ENCODE measurements at places on chromosomes 6 and 20.

DNA sequence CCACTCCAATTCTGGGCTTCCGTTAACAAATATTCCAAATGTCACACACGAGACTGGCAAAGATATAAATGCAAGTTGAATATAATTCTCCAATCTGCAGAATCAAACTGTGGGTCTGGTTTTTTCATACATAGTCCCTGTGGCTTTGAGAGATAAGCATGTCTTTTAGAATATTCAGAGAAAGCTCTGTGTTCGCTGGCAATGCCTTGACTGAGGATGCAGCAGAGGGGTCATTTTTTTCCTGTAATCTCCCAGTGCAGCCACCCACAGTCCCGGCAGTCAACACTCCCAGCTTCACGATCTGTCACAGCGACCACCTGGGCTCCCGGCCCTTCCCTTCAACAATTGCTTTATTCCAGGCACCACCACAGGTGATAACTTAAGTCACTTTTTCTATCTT lies 30.5 kb downstream of the MUC22 start:
- no peak for DNase-seq

GRCh38 chr6:154933181-154933827 lies 61.8 kb upstream of the TIAM2 start:
- DNase-seq, result no peak

DNA sequence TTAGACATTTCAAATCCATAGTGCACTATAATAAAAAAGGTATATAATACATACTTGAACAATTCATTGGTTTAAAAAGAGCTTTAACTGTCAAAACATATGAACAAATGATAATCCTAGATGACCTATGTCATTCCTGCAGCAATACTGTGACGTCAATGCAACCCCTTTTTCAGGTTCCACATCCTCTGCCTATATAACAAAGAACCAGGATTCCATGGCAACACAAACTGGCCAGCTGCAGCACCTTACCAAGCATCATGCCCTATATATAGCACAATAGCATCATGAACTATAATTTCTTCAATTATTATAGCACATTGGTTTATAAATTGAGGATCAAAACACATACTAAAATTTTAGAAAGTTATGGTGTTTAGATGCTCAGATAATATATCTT lies 578 bp upstream of the PTCHD4 start:
- DNase-seq, result no peak

GRCh38 chr6:7684843-7685242 lies 41.1 kb upstream of the BMP6 start:
- no peak for DNase-seq

DNA sequence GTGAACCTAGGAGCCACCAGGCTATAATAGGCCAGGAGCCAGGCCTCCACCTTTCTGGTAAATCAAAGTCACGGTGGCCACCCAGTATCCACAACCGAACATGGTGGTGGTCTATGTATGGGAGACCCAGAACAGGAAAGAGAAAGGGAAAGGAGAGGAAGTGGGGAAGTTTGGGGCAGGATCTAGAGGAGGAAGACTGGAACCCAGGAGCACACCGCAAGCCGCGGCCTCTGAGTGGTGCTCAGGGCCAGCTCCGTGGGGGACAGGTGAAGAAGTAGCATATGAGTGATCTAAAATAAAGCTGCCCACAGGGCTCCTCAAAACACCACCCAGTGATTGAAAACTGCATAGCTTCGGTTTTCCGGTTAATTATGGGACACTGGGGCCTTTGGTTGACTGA lies 214.8 kb downstream of the ZDHHC14 start:
- no peak for DNase-seq

DNA sequence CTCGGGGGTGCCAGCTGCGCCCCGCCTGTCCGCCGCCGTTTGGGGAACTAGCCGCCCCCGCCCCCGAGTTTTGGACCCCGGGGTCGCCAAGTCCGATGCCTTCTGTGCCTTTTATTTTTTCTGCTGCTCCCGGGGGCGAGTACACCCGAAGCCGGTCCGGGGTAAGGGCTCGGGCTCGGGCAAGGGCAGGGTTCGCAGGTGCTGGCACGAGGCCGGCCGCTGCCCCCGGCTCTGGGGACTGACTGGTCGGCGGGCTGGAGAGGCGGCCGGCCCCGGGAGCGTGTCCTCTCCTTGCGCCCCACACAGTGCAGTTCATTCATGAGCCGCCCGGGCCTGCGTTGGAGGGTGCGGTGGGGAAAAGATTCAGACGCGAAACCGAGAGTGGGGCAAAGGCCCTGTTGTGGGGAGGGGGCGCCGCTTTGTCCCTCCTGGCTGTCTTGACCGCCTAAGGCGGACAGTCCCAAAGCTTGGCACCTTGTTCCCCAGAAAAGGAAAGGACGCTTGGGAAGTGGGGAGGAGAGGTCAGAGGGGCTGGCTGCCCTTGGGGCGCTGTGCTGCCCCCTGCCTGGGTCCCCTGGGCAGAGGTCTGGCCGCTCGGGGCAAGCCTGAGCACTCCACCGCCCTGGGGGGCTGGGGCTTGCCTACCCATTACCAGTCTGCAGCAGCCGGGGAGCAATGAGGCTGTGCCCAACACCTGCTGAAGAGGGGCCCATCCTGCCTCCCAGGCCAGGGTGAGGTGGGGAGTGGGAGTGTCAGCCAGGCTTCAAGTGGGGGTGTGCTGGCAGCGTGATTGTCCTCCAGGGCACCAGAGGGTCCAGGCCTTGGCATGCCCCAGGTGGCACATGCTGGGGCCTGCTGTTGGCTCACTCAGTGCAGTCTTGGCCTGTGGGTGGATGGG lies 915 bp downstream of the TMEM63B start:
- DNase-seq, result no peak

GRCh38 chr6:165325609-165326008 lies 16.2 kb upstream of the C6orf118 start:
- no peak for DNase-seq

DNA sequence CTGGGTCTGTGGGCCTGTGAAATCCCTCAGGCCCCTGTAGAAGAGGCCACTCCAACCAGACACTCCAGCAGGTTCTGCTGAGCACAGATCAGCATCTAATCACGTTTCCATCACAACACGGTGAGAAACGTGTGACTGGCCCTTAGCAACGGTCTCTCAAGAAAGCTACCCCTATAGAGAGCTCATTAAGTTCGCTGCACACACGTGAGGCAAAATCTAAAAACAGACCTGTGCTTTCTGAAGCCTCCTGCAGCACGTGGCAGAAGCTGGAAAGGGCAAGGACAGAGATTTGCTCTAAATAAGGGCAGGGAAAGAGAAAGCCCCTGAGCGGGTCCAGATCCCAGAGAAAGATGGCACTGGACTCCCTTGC lies 56.5 kb downstream of the GPR6 start:
- DNase-seq, result no peak

DNA sequence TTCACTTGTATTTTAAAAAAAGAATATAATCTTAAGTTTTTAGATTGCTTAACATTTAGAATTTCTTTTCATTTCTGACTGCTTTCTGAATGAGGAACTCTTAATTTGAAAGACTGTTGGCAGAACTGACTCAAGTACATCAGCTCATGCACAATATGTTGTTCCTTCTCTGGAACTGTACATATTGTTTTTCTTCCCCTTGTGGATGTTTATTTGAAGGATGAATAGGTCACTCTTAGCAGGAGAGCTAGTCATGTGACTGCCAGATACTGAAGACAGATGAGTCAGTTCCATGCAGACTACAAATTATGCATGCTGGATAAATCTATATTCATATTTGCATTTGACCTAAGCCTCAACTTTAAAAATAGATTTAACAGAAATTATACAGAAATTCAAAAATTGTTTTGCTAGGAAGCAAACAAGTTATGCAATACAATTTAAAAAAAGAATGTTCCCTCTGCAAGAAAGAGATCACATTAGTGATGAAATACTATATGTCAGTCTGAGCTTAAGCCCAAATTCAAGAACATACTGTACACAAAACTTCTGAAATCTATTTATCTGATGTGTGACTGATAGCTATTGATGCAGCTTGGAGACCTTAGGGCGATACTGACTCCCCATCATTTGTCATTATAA lies 1274.9 kb upstream of the GJE1 start:
- no peak for DNase-seq

DNA sequence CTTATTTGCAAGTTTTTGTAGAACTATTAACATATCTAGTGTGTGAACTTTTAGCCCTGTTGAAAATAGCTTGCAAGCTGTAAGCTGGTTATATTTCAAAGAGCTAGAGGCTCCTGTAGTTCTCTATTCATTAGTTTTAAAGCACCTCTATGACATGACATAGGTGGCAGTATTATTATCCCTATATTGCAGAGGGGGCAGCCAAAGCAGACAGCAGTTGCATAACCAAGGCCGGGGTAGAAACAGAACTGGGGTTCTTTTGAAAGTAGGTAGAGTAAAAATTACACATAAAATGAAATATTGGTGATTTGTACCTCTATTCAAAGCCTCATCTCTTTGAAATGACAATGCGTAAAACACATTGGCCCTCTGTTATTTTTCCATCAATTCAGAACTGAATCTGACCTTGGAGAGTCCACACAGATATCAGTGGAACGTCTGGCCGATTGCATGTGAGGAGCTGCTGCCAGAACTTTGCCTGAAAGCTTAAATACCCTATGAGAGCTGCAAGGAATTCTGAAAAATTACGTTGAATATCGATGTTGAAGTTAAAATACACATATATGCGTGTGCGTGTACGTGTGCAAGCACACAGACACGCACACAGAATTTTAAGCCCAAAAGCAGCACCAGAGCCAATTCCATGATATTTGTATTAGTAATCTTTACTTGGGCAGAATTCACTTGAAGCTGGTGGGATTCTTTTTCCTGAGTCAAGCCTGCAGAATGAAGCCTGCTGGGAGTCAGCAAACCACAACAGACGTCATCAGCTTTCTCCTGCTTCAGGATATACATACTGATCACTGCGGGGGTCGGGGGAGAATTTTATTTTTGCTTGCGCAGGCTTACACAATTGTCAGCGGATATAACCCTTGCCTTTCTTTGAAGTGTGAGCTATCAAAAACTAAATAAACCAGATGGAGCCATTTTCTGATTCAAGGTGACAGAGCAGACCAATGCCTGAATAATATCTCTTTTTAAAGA lies 163.2 kb downstream of the PDE7B start:
- no peak for DNase-seq

DNA sequence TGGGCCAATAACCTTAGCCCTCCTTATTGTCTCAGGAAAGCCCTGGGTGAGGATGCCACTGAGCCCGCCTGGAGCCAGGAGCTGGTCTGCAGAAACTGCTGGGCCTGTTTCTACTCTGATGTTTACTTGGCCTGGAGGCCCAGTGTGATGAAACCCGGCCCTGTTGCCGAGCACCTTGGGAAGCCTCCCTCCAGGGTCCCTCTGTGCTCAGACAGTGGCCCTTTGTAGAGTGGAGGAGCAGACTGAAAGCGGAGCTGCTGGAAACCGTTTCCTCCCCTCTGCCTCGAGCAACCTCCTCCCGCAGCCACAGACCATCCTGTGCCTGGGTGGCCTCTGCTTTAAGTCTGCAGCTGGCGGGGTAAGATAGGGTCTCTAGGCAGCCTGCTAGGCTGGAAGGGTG lies 84.1 kb upstream of the EPB41L1 start:
- DNase-seq, result no peak

DNA sequence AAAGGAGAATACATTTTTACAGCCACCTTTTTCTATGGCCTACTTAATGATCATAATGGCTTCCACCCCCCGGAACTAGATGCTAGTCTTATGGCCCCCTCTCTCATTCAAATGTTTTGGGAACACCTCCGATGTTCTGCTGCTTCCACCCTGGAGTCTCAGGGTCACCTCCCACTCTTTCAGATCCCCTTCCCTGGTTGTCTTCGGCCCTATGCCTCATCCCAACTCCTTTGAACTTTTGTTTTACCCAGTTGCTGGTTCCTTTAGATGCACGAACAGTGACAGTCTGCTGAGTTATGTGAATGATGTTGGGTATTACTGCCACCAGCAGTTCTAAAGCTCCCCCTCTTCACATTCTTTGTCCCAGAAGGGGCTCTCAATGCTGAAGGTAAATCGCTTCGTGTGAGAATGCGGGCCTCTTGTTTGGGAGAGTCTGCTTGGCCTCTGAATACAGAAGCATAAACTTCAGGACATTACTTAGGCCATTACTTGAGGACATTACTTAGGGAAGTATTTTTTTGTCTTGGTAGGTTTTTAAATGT lies 309.1 kb downstream of the SOX4 start:
- DNase-seq, result no peak

- DNase-seq, result no peak
Measured at GRCh38 chr6:108839083-108839642, 9.1 kb upstream of the ARMC2 start.

- DNase-seq, result no peak
Measured at GRCh38 chr6:139551376-139551775, 176.9 kb upstream of the CITED2 start.

DNA sequence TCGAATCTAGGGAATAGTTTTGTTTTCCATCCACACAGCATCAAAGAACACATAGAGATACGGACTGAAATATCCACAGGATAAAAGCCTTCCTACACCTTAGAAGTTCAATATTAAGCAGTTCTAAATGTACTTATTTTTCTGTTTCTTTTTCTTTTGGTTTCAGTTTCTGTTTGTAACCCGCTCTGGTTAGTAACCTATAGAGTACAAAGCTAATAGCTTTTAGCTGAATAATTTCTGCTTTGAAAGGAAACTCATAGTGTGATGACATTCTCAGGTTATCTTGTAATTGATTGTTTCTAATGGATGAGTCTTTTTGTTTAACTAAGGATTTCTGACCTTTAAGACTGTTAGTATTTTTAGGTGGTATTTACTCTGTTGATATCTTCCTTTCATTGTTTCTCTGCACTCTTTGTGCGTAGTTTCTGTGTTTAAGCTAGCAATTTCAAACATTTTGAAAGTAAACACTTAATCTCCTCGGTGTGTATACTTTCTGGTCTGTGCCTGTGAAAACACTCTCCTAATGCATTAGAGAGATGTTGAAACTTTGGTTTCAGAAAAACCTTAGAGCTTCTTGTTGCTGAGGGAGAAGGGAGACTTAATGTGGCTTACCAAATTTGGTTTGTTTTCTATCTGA lies 385.5 kb downstream of the HDGFL1 start:
- DNase-seq, result no peak

- no peak for DNase-seq
Measured at GRCh38 chr6:121723623-121724022, 288.2 kb downstream of the GJA1 start.

- DNase-seq, result no peak
Measured at GRCh38 chr6:30200551-30201281, 12.5 kb downstream of the TRIM26 start.

Data from stimulated activated CD4-positive, alpha-beta T cell treated with anti-CD3 and anti-CD28 coated beads, Interleukin-1b, Interleukin-23, amount 100 ng/mL, for 1 hour (primary cell).